ENCODE measurements at places on chromosomes 4 and X.

DNA sequence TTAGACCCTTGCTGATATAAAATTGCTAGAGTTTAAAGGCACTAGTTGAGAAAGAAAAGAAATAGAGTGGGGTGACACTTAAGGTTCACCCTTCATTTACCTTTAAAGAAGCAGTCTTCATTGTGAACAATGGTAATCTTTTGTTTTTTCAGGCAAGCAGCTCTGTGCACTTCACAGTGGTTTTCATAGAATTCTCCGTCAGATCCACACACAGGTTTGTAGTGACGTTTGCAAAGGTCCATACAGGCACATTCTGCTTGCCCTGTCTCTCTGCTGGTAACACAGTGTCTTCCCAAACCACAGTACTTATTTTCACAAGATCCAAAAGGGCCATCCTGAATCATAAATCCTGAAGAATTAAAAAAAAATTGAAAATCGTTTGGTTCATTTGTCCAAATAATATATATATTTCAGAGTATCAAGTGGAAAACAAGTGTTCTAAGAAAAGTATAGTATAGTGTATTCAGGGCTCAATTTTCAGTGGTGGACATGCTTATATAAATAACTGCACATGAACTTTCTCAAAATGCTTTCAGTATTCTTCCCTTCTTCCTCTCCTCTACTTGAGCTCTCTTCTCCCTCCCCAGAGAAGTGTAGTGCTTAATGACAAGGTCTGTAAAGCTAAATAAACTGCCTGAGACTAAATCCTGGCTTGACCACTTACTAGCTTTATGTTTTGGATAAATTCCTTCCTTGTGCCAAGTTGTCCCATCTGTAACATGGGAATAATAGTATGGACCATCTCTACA, 243.3 kb downstream of the FSTL5 start:
- DNase-seq: no peak

DNA sequence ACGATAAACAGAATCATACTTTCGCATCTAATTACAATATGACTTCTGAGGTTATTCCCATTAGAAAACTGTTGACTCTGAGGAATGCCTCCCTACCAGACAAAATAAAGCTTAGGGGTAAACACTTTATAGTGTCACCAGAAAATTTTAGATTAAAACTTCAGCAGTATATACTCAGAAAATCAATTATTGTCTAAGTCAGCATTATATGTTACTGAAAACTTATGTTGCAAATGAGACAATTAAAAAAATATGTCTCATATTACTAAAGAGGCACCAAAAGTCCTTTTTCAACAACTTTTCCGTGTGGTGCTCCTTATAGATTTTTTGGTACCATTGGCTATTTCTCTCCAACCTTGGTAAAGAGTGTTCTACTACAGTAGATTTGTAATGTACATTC, 91.4 kb downstream of the HMGN5 start:
- no peak for DNase-seq

- no peak for DNase-seq
Measured at GRCh38 chr4:84697615-84698201, 114.8 kb downstream of the CDS1 start.

- no peak for DNase-seq
Measured at GRCh38 chr4:105236916-105237311, 90.2 kb downstream of the TET2 start.

GRCh38 chr4:73692254-73692653, 48.1 kb upstream of the CXCL8 start:
- DNase-seq: no peak

GRCh38 chr4:36652857-36653256, 371.4 kb downstream of the DTHD1 start:
- no peak for DNase-seq

DNA sequence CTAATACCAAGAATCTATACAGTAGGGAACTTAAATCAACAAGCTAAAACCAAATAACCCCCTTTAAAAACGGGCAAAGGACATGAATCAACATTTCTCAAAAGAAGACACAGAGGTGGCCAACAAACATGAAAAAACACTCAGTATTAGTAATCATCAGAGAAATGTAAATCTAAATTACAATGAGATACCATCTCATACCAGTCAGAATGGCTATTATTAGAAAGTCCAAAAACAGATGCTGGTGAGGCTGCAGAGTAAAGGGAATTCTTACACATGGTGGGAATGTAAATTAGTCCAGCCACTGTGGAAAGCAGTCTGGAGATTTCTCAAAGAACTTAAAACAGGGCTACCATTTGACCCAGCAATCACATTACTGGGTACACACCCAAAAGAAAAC, 167.8 kb downstream of the PACRGL start:
- no peak for DNase-seq

- no peak for DNase-seq
Measured at GRCh38 chr4:7722766-7723387, 216.8 kb downstream of the AFAP1 start.
